Hematopoietic multipotent progenitor cell treated with erythropoietin and hydrocortisone succinate and interleukin-3 and kit ligand, for 8 days (in vitro differentiated cells): ENCODE measurements at places on chromosomes 16 and 17.
A peak's percentile ranks its signal among the peaks of the same experiment; 100 is the strongest.

DNA sequence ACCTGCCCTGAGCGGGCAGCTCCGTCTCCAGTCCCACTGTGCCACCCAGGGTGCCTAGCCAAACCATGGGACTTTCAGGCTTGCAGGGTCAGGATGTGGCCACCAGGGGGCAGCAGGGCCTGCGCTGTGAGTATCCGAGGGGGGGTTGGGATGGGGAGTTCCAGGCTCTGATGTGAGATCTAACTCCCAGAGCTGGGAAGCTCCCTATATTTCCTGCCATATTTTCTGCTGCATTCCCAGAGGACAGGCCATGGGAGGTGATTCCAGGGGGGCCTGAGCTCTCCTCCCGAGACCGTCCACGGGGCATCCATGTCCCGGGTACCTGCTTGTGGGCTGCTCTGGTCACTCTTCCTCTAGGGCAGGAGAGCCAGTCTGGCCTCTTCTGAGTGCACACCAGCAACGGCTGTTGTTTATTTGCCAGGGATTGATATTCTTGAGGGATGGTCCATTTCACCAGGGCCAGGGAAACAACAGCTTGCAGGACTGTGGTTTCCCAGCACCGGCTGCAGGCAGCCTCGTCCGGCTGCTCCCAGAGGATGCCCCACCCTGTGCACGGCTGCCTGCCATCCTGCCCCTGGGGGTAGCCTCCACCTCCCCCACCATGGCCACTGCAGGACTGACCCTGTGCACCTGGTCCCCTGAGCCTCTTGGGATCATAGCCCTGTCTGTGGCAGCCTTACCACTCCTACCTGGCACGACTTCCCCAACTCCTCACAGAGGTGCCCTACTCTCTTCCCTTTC, 1.2 kb downstream of the GPR142 start:
- DNase-seq: peak; percentile 72

GRCh38 chr17:61481421-61481820, 29.2 kb downstream of the TBX4 start:
- no peak for DNase-seq

GRCh38 chr16:22314661-22315626, 17.7 kb downstream of the POLR3E start:
- DNase-seq: no peak

- no peak for DNase-seq
These were observed 10.0 kb downstream of the ALOX15 start for GRCh38 chr17:4631431-4631830.

- no peak for DNase-seq
These were observed 15.4 kb upstream of the RMI2 start for GRCh38 chr16:11329891-11330290.

- no peak for DNase-seq
These were observed at the start of gene ZACN for GRCh38 chr17:76078860-76079534. Gene ZACN, plus strand, starts transcription at chr17:76079182. Its CDS starts 83 bp downstream, at chr17:76079265.

DNA sequence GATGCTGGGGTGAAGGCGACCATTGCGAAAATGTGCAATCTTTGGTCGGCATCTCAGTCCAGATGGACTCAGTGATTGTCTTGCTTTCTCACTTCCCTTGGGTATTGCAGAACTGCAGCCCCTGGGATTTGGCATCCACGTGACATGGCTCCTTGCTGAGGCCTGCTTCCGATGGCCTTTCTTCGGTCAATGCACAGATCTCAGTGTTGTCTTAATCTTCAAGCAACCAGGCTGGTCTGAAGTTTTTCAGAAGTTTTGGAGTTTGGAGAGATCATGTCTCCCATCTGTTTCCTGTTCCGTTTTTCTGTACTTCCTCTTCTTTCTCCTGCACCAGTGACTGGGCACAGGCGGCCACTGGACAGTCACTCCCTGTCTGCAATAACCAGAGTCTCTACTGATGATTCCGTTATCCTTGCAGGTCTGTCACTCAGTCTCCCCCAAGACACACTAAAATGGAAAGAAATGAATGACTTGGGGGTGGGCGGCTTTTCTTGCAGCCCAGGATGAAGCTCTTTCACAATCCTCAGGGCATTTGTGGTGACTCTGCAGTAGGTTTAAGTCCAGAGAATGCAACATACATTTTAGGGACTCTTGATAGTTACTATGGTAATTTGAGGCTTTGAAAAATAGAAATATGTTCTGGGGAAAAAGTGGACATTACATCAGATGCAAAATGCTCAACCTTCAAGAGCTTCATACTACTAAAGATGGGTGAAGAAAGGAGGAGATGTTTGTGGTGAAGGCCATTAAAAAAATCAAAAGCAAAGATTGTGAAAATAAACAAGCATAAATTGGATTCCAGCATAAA, 106.3 kb upstream of the ZFHX3 start:
- DNase-seq: peak; percentile 63

GRCh38 chr17:78806451-78806850, 24.4 kb upstream of the CYTH1 start:
- no peak for DNase-seq

GRCh38 chr17:49439305-49439672, 24.6 kb upstream of the PHB1 start:
- no peak for DNase-seq

DNA sequence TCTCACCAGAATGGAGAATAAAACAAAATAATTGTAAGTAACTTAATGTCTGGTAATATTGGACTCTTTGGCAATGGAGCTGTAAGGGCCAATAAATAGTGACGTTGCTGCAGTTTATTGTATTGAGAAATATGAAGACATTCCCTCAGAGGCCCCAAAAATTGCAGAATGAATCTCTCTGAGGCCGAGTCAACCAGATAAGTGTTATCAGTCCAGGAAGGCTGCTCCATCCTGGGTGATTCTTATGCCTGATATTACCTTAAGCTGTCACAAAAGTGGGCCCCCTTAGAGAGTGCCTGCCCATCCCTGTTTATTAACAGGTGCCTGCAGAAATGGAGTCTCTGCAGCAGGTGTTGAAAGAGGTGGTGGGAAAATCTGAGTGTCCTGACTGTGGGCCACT, 219.2 kb downstream of the HS3ST4 start:
- no peak for DNase-seq

DNA sequence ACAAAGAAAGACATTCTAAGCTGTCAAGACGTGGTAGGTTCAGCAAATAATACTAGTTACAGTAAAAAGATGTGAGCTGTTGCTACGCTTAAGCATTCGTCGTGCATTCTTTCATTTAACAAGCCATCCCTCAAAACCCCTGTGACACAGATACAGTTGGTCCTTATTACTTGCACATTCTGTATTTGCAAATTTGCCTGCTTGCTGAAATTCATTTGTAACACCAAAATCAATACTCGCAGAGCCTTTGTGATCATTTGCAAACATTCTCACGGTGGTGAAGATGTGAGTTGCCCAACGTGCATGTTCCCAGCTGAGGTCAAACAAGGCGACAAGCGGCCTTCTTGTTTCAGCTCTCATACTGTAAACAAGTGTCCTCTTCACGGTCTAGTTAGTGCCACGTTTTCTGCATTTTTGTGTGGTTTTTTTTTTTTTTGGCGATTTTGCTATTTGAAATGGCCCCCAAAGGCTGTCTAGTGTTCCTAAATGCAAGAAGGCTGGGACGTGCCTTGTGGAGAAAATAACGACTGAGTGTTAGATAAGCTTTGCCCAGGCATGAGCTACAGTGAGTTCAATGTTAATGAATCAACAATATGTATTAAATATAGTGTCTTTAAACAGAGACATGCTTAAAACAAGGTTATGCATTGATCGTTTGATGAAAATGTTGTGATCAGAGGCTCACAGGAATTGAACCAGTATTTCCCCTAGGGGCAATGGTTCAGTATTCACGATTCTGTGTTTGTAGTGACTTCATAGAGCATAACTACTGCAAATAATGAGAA, 84.1 kb downstream of the RAB11FIP4 start:
- no peak for DNase-seq

- DNase-seq: no peak
These were observed 65.8 kb downstream of the TBX4 start for GRCh38 chr17:61517843-61518606.
